ENCODE measurements at places on chromosomes 5 and 9.
A peak's percentile ranks its signal among the peaks of the same experiment; 100 is the strongest.

GRCh38 chr5:93756372-93756771 is 15.0 kb upstream of the POU5F2 start:
- DNase-seq: no peak

DNA sequence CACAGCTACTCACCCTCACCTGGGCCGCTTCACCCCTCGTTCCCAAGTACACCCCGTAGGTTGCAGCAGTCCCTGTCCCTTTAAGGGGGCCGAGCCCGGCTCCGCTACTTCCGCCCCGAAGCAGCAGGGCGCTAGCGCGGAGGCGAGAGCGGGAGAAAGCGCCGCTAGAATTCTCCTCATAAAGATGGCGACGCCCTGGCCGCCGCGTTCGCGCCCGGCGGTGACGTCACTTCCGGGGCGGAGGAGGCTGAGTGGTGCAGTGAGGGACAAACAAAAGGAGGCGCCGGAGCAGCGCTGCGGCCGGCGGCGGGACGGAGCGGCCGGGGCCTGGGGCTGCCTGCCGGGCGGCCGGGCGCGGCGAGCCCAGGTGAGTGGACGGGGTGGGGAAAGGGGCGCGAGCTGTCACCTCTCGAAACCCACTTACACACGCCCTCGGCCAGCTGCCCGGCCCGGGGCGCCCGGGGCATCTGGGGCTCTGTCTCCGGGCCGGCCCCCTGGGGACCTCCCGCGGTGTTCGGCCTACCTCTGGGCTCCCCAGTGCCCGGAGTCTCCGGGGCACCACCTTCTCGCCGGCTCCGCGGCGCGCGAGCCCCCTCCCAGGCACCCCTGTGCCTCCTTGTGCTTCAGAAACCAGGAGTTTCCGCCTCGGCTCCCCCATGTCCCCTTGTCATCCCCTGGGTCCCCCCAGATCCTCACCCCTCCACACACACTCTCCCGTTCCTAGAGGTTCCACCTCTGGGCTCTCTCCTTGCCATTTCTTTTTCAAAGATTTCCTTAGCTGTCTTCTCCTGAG is at the start of the genes KYAT1 and LRRC8A:
Gene KYAT1, minus strand, starts transcription at position 67 of the 793 bp plus-strand sequence. CDS start 36,545 bp downstream, outside the sequence.
Gene LRRC8A, plus strand, starts transcription at position 250 of the 793 bp plus-strand sequence. CDS start 25,032 bp downstream, outside the sequence.
- peak; percentile 100 for DNase-seq

- DNase-seq: peak; percentile 43
These were observed 23.1 kb upstream of the MVB12B start for GRCh38 chr9:126303488-126303887.

GRCh38 chr5:88045165-88045564 is 223.5 kb downstream of the TMEM161B start:
- no peak for DNase-seq

DNA sequence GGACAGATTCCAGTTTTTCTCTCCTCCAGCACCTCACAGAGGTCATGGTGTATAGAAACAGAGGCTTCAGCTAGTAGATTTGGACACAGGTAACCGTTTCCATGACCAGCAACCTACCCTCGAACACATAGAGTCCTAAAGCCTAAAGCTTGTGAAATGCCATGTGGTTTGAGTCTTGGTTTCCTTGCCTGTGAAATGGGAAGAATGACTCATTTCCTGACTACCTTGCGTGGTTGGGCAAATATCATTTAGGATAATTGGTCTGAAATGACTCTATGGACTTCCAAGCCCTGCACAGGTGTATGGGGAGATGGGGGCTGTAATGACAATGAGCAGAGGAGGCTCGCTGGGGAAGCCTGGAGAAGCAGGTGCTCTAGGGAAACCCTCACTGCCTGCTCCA is 134.6 kb downstream of the TTLL11 start:
- DNase-seq: no peak

DNA sequence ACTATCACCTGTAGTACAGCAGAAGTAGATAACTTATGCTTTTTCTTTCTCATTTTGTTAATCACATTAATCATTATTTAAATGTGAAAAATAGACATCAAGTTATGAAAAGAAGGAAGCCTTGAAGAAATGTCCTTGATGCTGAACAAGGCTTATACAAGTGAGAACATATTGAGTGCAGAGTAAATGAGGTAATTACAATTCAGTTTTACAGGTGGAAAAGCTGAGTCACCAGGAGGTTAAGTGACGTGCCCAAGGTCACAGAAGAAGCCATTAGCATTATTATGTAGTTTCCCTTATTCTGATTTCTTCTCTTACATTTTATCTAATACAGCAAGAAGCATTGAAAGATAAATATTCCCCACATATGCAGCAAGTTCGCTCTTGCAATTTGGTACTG is 998.5 kb upstream of the CDH6 start:
- DNase-seq: no peak
